T follicular helper cell (primary cell): ENCODE measurements at places on chromosomes 4 and X.

- no peak for DNase-seq
These were observed 80.3 kb upstream of the SMARCA5 start for GRCh38 chr4:143433231-143433630.

GRCh38 chr4:174266416-174266815 is 17.1 kb downstream of the FBXO8 start:
- DNase-seq = no peak

DNA sequence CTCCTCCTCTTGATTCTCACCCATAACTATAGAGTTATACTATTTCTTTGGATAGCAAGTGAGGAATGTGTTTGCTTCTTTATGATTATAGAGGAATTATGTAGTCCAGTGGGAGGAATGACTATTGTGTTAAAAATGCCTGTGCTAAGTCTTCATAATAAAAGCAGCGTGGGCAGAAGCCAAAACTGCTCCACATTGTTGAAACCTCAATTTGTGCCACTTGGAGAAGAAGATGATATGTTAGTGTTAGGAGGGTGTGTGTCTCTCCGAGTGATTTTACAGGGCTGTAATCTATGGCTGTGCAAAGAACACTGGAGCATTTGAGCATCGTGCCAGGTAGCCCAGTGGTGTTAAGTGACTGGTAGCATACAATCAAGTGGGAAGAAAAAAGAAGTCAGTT is 74.3 kb downstream of the FRAS1 start:
- DNase-seq = no peak

GRCh38 chr4:67635331-67635730 is 65.6 kb downstream of the UBA6 start:
- DNase-seq = no peak

DNA sequence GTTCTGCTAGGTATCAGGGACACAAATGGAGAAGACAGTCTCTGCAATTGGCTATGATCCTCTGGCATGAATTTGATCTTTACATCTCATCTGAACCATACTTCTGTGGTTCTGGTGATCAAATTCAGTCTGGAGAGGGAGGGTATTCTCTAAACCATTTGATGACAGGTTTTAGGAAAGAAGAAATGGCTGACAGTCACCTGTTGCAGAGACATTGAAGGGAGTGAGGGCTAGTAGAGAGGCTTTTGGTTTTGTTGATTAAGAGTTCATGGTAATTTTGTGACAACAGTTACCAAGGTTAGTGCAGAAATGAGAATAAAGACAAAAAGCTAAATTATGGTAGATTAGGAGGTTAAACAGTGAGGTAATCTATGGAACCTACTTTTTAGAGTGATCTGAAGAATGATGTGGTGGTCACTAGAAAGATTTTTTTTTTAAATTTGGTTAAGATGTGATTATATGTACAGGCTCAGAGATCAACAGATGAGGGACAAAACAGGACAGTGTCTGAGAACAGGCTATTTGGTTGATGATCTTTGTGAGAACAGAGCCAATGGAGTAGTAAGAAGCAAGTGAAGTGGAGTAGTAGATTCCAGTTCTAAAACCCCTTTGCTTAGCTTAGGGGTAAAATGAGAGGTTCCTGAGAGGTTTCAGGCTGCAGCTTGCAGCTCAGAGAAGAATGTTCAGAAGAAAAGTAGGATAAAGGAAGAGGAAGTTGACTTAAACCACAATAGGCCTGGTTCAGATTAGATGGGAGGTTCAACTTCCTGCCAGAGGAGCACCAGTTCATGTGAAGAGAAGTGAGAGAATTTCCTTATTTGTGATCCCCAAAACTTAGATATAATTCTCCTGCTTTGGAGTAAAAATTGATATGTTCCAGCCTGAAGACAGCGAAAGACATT is 34.7 kb downstream of the VSIG4 start:
- DNase-seq = no peak

DNA sequence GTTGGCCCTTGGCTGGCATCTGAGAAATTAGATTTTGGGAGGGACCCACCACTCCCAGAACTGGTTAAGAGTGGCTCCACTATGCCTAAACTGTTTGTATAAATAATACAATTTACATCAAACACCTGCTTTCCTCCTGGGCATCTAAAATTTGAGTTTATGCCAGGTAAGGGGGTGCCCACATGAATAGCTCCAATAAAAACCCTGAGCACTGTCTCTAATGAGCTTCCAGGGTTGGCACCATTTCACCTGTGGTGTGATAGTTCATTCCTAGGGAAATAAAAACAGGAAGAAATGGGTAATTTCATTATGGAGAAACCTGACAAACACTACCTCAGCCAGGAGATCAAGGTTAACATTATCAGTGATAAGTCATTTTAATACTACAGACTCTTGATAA is 119.7 kb downstream of the FRYL start:
- DNase-seq = no peak

GRCh38 chr4:41420541-41420940 is 117.4 kb upstream of the LIMCH1 start:
- no peak for DNase-seq

- DNase-seq = no peak
These were observed 41.0 kb downstream of the TXLNG start for GRCh38 chrX:16827225-16827624.

DNA sequence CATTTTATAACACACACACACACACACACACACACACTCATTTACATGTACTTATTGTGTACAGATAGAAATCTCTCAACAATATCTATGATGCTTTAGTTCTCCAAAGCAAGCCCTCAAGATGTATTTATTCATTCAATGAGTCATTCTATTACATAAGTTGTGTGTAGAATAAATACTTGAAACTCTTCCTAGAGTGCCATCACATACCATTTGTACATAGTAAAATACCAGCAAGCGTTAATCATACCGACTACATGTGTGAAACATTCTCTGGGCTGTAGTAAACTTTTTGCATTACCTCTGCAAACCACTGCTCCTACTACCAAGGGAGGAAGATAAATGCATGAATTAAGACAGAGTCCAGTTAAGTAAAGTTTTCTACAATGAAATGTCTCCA is 70.9 kb downstream of the EPHA5 start:
- no peak for DNase-seq

DNA sequence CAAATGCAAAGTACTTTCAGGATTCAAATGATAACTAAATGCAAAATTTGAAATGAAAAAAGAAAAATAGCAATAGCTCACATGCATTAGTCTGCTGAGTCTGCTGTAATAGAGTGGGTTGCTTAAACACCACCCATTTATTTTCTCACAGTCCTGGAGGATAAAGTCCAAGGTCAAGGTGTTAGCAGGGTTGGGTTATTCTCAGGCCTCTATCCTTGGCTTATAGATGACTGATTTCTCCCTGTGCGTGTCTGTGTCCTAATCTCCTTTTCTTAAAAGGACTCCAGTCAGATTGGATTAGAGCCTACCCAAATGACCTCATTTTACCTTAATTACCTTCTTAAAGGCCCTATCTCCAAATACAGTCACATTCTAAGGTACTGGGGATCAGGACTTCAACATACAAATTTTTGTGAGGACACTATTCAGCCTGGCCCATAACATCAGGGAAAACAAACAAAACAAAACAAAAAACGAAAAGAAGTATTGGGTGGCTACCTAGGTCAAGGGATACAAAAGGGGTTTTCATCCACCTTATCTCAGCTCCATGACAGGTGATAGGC is 6.3 kb upstream of the TBL1X start:
- DNase-seq = no peak

DNA sequence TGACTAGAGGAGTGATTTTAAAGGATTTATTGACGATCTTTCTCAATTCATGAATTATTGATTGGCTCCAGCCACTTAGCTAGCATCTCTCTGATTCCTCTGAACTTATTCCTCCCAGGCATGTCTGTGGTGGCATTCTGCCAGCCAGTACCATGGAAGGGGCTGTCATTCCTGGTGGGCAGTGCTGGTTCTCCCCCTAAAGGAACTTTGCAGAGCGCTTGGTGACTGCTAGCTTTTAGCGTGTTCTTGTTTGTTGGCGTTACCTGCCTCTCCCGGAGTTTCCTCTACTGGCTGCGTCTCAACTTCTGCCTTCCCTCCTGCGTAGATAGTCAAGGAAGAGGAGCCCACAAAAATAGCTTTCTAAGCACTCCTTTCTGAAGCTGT is 19.3 kb downstream of the SRD5A3 start:
- DNase-seq = no peak

DNA sequence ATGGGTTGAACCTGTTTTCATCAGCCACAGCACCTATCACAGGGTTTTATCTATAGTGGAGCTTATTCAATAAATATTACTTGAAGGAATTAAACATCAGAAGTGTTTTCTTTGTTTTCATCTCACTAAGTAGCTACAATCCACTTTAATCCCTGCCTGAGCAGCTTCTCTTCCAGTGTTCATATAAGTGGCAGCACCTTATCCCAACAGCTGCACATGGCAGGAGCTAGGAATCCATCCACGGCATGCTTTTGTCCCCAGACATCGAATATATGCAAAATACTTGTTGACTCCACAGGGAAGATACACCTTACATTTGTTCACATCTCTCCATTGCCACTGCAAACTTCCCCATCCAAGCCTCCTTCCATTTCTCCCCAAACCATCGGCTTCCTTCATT is 549.8 kb upstream of the FAM241A start:
- no peak for DNase-seq

DNA sequence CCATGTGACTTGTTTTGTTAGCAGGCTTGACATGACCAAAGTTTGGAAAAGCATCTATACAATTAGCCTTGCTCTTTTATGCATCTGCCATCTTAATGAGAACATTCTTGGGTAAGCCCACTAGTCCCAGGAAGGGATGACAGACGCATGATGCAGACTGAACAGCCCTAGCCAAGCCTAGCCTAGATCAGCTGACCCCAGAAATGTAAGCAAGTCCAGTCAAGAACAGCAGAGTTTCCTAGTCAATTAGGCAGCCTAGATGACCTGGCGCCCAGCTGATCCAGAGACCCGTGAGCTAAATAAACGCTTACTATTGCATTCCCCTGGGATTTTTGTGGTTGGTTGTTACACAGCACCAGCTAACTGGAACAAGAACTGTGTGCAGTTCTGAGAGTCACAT is 457.9 kb downstream of the BCOR start:
- DNase-seq = no peak

- no peak for DNase-seq
These were observed 101.7 kb downstream of the RAPGEF2 start for GRCh38 chr4:159204566-159204965.

- DNase-seq = peak; percentile 31
These were observed 12.3 kb downstream of the MSL3 start for GRCh38 chrX:11770320-11770719.

DNA sequence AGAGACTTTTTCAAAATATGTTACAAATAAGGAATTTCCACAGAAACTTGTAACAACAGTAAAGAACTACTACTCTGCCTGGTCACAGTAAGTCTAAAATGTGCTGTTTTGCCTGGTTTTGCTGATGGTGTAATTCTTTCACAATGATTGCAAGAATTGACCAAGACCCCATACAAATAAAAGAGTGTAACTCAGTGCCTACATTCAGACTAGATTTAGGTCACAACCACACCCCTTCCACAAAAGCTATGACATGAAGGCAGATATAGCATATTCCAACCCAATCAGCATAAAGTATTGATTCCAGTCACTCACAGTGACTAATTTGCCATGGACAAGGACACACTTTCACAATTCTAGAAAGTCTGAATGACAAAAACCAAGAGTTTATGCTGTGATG is 53.7 kb upstream of the TMPRSS11F start:
- no peak for DNase-seq

GRCh38 chrX:110852180-110852579 is 56.6 kb upstream of the CHRDL1 start:
- no peak for DNase-seq

DNA sequence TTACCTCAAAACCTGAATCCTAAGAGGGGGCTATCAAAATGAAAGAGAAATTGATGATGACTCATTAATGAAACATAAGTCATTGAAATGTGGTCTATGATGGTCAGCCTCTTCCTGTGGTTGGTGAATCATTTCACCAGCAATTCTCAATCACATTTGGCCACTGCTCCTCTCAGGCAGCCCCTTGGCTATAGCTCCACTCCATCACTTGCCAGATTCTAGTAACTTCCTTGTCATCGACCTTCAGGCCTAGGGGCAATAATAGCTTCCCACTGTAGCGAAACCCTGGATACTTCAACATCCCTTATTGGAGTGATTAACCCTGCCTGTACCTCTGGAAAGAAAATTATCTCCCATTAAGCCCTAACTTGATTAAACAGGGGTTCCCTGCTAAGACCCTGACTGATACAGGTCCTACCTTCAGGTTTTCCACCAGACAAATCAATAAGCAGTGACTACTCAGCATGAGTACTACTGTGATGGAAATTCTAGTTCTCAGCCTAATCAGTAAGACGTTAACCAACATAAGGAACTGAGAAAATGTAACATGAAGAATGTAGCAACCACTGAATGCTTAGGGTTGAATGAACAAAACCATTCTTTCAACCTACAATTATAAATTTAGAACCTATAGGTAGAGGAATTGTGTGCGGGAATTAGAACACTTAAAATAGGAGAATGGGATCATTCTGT is 30.4 kb downstream of the ADH7 start:
- DNase-seq = no peak

DNA sequence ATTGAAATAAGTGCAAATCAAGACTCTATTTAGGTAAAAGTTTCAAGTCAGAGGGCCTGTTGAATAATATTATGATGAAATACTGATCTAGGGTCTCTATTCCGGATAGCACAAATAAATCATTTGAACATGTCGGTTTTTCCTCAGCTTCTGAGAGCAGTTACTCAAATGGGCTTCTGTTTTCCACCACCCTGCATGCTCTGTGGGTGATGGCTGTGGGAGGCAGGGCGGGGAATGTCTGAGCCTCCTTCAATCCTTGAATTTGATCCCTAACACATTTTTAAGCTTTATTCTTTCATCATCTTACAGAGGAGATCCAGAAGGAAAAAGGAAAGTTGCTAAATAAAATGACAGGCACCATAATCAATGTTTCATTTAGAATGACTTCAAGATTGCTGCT is 8.5 kb downstream of the UNC5C start:
- DNase-seq = no peak

DNA sequence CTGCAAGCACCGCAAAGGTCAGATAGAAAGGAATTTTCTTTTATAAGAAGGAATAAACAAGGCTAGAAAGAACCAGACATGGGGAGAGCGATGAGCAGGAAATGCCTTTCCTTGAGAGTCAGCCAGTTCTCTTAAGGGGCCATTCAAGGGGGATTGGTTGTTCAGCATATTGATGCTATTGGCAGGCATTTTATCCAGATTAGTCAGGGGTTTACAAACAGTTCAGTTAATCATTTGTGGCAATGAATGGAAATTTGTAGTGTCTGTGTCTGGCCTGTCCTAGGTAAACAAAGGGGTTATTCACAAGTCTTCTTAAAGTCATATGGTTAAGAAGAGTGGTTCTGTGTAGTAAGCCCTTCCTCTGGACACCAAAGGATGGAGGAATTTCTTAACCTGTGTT is 184.7 kb upstream of the FRMPD4 start:
- no peak for DNase-seq

- no peak for DNase-seq
These were observed 113.2 kb downstream of the MAB21L2 start for GRCh38 chr4:150695162-150695561.

- no peak for DNase-seq
These were observed 353.8 kb upstream of the CASK start for GRCh38 chrX:42276982-42277690.

GRCh38 chr4:107937040-107937439 is 5.7 kb downstream of the CYP2U1 start:
- DNase-seq = no peak
